Stimulated activated CD8-positive, alpha-beta memory T cell treated with anti-CD3 and anti-CD28 coated beads, Interleukin-12 subunit alpha, Interleukin-12 subunit beta, amount 100 ng/mL, for 4 hours (primary cell): ENCODE measurements at places on chromosomes 13 and 19.
A peak's percentile ranks its signal among the peaks of the same experiment; 100 is the strongest.

GRCh38 chr13:76798037-76798436 lies 88.2 kb downstream of the KCTD12 start:
- no peak for DNase-seq

- no peak for DNase-seq
These were observed 281.4 kb downstream of the LHFPL6 start for GRCh38 chr13:39321574-39321973.

DNA sequence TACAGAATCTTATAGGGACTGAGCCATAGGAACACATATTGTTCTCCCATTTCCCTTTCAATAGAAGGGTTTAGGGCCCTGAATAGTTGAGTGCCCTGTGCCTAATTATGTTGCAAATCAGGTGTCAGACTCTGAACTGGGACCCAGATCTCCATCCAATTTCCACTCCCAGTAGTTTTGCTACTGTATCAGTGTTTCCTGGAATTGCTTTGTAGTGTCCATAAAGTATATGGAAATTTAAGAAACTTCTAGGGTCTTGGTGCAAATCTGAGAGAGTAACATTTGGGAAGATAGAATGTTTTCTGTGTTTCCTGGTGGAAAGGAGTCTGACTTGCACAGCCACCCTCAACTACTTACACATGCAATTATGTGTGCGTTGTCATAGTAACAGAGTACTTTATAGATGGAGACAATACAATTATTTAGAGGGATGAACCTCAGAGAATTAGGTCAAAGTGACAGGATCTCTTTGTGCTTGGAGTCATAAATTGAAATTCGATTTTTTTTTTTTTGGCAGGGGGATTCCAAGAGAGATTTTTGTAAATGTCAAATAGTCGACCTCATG lies 646 bp upstream of the SLC10A2 start:
- DNase-seq: no peak

- DNase-seq: no peak
These were observed 99.3 kb downstream of the DLEU7 start for GRCh38 chr13:50744116-50744660.

GRCh38 chr19:53394974-53395839 lies at the start of gene ZNF765:
Gene ZNF765 (plus strand): TSS chr19:53395149. CDS start chr19:53398016, 2,867 bp downstream.
- DNase-seq: peak; percentile 96

- no peak for DNase-seq
These were observed 36.9 kb downstream of the POLR1D start for GRCh38 chr13:27658546-27658945.

- no peak for DNase-seq
These were observed 12.6 kb upstream of the CSNK1A1L start for GRCh38 chr13:37118016-37118415.

DNA sequence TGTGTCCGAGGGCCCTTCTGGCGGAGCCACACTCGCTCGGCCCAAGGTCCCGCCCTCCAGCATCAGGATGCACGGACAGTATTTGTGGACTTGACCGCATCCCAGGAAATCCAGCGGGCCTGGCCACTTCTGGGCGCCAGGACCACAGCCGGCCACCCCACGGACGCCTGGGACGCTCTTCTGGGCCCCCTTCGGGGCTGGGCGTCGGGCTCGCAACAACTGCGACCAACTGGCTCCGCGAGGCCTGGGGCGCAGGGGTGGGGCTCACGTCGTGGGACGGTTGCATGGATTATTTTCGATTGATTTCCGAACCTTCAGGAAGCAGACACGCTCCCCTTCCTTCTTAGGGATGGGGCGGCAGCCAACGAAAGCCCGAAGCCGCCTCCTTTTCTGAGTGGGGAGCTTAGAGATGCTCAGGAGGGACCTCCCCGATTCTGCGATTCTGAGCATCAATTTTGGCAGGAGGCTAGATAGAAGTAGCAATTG lies 521 bp upstream of the NUP58 start:
- DNase-seq: peak; percentile 5

- DNase-seq: no peak
These were observed 1147.1 kb upstream of the SPRY2 start for GRCh38 chr13:81488021-81488420.

GRCh38 chr19:48363500-48363809 lies 285 bp downstream of the TMEM143 start:
- no peak for DNase-seq

DNA sequence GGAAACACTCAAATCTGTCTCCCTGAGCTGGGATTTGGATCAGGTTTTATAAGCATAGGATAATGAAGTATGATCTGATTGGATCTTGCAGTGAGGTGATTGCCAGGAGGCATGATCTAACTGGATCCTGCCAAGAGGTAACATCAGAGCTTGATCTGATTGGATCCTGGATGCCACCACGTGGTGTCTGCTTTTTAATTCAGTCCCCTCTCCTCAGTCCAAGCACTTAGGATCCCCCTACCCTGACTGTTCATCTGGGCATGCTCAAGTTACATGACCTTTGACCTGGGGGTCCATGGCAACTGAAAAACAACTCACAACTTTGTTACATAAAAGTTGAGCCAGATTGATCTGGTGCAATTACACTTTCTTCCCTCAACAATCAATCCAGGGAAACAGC lies 47.5 kb upstream of the LSM14A start:
- no peak for DNase-seq

DNA sequence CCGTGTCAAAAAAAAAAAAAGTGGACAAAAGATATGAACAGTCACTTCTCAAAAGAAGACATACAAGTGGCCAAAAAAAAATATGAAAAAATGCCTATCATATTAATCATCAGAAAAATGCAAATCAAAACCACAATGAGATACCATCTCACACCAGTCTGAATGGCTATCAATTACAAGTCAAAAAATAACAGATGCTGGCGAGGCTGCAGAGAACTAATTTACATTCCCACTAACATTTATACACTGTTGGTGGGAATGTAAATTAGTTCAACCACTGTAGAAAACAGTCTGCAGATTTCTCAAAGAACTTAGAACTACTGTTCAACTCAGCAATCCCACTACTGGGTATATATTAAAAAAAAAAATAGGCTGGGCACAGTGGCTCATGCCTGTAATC lies 26.5 kb upstream of the FOXO1 start:
- no peak for DNase-seq

DNA sequence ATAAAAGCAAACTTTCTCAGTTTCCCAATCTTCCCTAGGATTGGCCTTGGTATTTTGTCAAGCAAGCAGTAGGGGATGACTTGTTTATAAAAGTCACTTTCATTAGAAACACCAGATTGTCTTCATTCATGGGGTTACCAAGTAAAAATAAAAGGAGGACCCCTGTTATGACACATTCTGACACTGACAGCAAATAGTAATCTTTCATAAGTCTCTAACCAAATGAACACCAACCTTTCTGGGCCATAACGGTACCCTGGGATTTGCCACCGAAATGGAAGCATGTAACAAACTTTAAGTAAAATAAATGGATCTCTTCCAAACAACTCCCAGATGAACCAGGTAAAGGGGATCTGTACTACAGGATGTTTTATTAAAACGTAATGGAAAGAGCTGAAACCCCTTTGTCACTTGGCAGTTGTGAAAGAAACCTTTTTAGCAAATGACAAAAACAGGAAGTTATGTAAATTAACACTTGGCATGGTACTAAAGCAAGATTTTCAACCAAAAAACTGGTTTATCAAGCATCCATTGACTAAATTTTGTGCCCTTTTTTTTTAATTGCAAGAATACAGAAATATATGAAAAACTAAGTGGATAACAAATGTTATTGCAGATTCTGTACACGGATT lies 335.6 kb downstream of the RBM26 start:
- no peak for DNase-seq

DNA sequence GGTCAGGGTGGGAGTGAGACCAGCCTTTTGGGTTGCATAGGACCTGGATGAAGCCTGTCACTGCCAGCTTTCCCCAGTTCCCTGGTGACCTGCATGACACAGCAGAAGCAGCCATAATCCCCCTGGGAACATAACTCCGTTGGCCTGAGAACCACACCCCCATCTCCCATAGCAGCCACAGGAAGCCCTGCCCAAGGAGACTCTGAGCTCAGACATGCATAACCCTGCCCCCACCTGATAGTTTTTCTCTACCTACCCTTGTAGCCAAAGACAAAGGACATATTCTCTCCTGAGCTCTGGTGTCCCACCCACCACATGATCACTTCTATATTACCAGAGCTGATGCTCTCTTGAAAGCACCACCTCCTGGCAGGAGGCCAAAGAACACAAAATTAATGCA lies 413.5 kb upstream of the HTR2A start:
- DNase-seq: no peak
